ENCODE measurements at places on chromosomes 3 and 15.

DNA sequence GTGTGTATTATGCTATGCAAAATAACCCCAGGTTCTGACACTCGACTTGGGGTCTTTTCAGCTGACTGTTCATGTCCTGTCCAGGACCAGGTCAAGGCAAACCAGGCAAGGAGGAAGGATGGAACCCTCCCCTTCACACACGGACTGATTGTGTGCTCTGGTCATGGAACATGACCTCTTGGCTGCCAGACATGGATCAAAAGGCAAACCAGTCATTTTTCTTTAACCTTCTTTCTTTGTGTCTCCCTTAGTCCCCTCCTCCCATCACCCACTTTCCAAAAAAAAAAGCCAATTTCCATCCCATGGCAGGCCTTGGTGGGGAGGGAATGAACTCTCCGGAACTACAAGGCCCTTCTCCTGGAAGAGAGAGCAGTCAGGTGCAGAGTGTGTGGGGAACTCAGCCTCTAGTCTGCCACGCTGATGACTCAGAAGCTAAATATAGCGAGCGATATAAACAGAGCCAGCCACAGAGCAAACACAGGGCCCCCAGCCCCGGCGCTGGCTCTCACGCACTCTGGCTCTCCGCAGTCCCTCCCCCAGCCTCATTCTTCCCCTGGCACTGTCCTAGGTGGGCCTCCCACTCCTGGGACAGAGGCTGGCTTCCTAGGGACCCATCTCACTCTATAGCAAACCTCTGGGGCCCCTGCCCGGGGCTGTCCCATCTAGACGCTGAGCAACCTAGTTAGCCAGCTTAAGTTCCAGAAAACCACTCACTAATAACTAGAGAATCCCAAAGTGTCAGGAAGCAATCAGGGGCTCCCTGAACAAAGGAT lies 10.0 kb downstream of the BMF start:
- peak; percentile 29 for DNase-seq

DNA sequence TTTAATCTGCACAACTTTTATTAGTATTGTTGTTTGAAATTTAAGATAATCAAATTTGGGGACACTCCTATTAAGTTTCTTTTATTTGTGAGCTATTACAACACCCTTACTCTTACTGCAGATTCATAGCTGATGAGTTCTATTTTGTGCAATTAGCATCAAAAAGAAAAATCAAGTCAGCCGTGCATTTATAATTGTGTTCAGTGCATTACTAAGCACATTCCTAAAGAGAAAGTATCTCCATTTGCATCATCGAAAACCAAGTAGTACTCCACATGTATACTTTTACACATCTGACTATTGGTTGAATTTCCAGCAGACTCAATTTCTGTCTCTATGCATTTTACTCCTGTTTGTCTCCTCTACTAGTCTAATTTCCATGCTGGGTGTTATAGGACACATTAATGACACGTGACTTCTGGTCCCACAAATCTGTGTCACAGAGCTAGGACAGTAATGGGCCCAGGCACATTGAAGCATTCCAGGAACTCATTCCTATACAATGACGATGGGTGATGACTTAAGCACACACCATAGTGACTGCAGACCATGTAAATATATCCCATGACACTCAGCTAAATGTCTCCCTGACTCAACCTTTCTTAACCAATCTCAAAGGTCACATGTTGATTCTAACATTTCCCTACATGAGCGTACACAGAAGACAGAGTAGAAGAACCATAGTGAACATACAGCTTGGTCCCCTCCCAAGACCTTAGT lies 477.5 kb downstream of the LPP start:
- DNase-seq: no peak

GRCh38 chr3:105375750-105376511 lies 9.2 kb downstream of the ALCAM start:
- DNase-seq: no peak

DNA sequence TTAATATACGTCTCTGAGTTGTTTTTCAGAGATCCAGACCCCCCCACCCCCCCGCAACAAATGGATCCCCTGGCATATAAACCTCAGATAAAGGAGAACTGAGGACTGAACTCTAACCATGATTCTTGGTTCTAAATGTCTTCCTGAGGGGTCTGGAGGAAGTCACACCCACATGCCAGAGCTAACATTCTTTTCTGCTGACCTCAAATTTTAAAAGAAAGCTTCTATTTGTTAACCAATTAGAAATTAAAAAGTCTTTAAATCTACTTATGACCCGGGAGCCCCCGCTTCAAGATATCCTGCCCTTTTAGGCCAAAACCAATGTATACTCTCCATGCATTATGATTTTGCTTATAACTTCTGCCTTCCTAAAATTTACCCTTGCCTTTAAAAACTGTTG lies 188.3 kb downstream of the ECT2 start:
- DNase-seq: no peak

- DNase-seq: no peak
These were observed 346.6 kb upstream of the DCBLD2 start for GRCh38 chr3:99248130-99248529.

DNA sequence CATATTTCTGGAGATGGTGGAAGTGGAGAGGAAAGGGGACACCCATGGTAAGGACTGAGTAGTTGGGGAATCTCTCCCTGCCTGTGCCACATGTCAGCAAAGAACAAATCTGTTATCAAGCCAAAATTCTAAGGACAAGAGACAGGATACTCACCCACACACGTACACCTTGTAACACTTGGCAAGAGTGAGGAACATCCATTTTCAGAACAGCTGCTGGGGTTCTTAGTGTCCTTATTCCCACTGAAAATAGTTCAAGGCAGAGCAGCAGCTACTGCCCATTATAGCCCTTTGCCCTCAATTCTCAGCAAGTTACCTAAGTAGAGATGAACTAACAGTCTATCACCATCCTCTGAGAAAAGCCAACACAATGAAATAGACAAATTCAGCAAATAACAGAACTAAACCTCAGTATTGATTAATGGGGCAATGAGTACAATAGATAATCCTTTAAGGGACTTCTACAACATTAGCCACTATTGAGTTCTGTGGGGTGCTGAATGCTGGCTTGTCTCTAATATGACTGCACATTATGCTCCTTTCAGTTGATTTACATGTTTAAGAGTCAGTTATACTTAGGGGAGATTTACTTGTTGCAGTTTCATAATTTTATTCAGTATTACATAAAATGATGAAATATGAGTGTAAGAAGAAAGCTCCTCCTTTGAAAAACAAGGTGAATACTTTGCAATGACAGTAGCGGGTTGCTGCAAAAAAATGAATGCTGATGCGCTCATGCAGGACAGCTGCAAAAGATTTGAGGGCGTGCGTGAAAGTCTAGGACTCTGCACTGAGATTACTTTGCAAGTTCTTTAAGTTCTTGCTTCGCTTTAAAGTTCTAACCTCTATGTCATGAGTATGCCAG lies 22.4 kb downstream of the SENP5 start:
- no peak for DNase-seq

- no peak for DNase-seq
These were observed 60.3 kb downstream of the CMSS1 start for GRCh38 chr3:99878005-99878404.

- no peak for DNase-seq
These were observed 152.4 kb downstream of the LEKR1 start for GRCh38 chr3:156978481-156978961.

DNA sequence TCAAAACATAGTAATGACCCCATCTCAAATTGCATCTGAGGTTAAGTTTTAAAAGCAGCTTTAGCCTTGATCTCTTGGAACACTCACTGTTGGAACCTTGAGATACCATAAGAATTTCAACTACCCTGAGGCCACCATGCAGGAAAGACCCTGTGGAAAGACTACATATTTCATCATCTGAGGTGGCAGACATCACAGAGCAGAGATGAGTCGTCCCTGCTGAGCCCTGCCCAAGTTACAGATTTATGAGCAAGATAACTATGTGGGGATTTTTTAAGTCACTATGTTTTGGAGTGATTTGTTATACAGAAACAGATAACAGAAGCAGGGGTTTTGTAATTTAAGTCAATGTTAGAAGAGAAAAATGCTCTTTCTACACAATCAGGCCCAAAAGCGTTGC lies 168.4 kb downstream of the STAC start:
- no peak for DNase-seq

GRCh38 chr3:55423782-55424181 lies 63.3 kb downstream of the WNT5A start:
- no peak for DNase-seq

- no peak for DNase-seq
These were observed 302.7 kb upstream of the KCNMB2 start for GRCh38 chr3:178233371-178234071.

GRCh38 chr15:88653200-88654064 lies 14.6 kb downstream of the ISG20 start:
- no peak for DNase-seq

DNA sequence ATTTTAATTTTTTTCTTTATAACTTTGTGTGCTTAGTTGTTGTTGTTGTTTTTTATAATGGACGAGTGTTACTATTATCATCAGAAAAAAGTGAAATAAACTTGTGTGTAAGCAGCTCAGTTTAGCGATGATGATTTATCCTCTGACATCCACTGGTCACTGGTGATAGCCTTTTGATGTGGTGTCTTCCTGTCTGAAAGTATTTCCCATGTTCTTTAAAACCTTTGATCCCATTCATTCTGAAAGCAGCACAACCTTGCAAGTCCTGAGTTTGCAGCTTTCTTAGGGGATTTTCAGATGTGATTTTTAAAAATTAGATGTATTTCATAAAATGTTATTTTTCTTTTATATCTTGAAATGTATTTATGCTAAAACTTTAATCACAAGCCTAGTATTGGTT lies 85.9 kb upstream of the ZPLD1 start:
- DNase-seq: no peak

DNA sequence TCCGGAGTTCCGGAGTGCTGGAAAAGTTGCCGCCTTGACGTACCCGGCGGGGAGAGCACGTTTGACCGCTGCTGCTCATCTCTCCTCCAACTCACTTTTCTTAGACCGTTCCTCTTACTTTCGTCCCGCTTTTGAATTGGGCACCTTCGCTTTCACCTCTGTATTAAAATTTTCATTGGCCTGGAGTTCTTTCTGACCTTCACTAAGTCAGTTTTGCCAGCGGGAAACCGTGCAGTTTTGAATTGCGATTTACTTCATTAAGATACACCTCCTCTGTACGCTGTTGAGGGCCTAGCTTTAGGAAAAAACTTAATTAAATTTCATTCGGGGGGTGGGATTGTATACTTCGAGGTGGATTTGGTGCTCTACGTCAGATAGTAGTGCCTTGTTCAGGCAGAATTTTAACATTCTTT lies 1.3 kb downstream of the GMPS start:
- no peak for DNase-seq

GRCh38 chr3:66656609-66657008 lies 155.8 kb upstream of the LRIG1 start:
- DNase-seq: no peak

- no peak for DNase-seq
These were observed 509.2 kb upstream of the GRM7 start for GRCh38 chr3:6351752-6352151.

- no peak for DNase-seq
These were observed 124.8 kb downstream of the BDH1 start for GRCh38 chr3:197430934-197431333.

DNA sequence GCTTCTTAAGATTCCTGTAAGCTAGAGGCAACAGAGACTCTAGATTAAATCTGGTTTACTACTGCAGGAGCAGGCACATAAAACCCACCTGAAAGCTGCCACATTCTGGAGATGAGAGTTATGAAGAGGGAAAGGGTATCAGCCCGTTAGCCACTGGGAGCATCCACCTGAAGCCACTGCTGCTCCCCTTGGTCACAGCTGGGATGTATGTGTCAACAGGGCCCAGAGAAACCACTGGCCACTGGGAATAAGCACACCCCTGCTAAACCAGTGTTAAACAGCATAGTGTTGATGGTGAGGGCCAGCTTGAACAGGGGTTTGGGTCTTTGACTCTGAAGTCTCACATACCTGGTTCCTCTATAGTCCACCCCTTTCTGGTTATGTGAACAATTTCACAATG lies 10.9 kb downstream of the SLCO2A1 start:
- no peak for DNase-seq

DNA sequence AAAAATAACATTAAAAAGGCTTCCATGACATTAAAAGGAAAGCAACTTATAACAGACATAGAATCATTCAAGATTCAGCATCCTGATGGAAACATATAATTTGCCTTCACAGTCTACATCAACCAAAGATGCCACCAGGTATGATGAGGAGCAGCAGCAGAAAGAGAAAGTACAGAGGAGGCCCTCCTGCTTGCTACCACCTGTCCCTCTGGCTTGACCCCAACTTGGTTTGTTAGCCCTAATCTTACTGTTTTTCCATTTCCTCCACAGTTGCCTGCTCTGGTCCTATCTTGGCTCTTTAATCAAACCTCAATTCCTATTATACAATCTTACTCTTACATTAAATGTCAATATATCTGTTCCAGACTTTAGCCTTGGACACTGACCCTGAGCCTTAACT lies 171.3 kb downstream of the DPH6 start:
- DNase-seq: no peak

GRCh38 chr3:100697172-100697571 lies 12.1 kb upstream of the TFG start:
- no peak for DNase-seq

DNA sequence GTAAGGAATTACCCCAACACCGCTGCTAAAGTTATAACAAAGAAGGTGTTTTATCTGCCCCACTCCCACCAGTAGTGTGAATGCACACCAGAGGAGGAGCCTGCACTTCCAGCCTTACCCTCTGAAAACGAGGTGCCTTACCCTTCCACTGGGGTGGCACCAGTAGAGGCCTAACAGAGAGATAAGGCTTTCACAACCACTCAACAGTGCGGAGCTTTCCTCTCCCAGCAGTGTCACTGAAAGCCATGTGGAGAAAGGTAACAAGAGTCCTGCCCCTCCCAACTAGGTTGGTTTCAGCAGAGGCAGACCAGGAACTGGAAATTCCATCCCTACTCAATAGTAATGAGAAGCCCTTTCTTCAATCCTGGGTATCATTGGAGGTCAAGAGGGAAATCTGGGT lies 539.2 kb downstream of the VGLL3 start:
- DNase-seq: no peak

GRCh38 chr3:127573912-127574311 lies 16.6 kb downstream of the TPRA1 start:
- DNase-seq: no peak

DNA sequence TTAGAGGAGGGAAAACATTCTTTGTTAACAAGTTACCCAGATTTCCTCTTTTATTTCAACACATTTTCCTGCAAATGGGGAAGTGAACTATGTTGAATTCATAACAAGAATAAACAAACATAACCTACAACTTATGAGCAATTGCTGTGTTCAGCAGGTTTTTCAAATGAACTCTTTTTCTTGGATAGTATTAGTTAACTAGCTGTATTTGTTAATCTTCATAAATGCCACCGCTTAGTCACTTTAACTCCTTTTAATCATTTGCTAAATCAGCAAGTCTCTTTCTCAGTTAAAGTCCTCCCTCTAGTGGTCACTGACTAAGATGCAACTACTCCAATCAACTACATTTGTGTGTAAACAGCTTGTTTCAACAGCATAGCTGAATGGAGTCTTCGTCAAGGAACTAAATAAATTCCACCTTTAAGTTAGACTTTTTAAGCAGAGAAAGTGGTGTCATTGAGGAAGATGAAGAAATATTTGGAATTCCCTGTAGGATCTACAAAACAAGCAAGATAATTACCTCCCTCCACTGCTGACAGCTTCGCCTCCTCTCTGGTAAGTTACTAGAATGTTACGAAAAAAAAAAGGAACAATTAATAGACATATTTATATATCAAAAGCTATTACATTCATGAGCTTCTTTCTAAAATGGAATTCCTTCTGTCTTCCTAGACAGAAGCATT lies 1122.0 kb downstream of the ROBO1 start:
- no peak for DNase-seq

- DNase-seq: peak; percentile 66
These were observed 24.9 kb upstream of the SIAH2 start for GRCh38 chr3:150787741-150788370.

Data from stimulated activated CD8-positive, alpha-beta memory T cell treated with anti-CD3 and anti-CD28 coated beads, Interleukin-4, amount 100 ng/mL, for 1 hour (primary cell).